Spinal cord (tissue), 10 donors: ENCODE measurements at places on chromosomes 12 and 14.
A peak's percentile ranks its signal among the peaks of the same experiment; 100 is the strongest.

DNA sequence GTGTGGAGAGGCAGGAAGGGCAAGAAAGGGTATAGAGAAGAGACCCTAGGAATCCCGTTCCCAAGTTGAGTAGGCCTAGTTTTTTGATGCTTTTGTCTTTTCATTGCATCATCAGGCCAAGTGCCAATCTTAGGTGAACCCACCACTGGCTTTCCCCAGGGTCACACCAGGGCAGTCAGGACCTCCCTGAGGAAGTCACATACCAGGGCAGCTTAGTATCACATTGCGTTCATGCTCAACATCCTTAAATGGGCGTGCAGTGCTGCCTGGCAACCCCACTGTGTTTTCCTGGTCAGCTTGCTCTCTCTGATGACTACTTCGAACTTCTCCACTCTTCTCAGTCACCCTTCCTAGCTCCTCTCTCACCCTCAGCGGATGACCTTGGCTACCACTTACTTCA is 9.0 kb downstream of the ASIC1 start:
- DNase-seq: no peak

DNA sequence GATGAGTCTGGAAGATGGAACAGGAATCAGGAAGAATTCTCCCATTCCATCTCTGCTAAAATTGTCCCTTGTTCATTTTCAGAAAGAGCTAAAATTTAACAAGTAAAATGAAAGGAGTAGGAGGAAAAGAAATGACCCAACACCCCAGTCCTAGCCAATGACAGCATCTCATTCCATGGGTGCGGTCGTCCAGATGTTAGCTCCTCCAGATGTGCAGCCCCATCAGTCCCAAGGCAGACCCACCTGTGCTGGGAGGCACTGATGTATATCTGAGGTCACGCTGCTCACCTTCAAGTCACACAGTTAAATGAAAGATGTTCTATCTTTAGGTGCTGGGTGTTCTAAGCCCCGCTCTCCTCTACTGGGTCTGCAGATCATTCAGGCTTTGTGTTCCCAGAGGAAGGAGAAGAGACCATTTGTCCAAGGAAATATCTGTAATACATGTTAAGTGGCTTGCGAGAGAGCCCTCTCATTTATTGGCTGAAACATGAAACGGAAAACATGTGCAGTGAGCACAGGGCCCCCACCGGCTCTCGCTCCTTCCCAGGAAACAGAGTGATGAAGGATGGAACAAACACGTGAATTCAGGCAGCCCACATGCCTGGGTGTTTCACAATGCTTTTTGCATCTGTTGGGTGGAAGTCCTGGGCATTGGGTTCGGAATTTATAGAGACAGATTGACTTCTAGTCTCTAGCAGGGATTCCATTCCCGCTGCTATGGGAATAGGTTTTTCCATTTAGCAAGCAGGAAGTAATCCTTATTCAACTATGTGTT is 294.6 kb downstream of the NUAK1 start:
- no peak for DNase-seq

DNA sequence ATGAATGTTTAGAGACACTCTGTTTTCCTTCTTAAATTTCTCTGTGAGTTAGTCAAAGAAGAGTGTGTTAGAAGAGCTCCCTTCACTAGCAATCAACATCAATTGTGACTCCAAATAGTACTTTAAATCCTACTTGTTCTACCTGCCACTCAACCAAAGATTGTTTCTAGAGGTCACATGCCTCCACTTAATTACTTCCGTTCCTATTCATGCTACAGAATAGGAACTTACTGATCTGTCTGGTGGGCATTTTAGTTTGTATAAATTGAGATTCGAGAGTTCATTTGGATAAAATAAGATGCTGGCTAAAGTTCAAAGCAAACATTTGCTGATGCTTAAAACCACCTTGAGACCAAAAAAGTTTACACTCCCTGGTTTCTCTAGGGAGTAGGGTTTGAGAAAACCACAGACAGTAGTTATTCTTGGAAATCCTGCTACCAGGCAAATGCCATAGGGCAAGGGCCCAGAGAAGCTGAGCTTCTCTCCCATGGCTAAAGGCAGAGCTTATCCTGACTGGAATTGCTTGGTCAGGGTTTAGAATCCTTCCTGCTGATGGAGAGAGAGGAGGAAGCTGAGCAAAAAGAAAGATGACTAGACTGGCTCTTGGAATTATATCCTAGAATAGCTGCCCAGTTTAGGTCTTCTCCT is 389.6 kb upstream of the ATP2B1 start:
- no peak for DNase-seq

- DNase-seq: no peak
Observed at GRCh38 chr14:87522575-87522974, 470.4 kb downstream of the GALC start.

GRCh38 chr12:19451196-19451595 is 11.9 kb downstream of the AEBP2 start:
- no peak for DNase-seq

DNA sequence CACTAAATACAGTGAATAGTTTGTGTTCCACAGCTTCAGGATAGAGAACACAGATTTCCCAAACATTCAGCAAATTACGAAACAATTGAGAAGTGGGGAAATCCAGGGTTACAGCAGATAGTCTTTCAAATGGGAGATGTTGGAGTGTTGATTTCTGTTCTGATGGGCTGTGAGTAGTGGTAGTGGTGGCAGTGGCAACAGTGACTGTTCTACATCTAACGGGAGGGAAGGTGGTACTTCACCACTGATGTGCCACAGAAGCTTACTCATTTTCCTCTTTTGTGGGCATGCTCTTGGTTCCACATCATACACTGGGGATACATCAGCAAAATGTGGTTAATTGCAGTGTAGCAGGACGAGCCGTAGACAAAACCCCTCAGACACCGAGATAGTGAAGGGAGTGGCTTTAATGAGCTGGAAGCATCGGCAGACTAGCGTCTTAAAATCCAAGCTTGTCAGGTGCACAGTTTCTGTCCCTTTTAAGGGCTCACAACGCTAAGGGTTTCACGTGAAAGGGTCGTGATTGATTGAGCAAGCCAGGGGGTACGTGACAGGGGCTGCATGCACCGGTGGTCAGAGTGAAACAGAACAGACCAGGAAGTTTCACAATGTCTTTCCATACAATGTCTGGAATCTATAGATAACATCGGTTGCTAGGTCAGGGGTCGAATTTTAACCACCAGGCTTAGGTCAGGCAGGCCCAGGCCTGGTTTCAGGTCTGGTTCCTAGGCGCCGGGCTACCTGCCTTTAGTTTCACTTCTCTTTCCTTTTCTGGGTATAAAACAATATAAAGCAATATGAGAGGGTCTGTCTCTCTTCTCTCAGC is 330.6 kb upstream of the FBXO33 start:
- DNase-seq: no peak

GRCh38 chr14:56587701-56588100 is 8.1 kb downstream of the TMEM260 start:
- DNase-seq: no peak

DNA sequence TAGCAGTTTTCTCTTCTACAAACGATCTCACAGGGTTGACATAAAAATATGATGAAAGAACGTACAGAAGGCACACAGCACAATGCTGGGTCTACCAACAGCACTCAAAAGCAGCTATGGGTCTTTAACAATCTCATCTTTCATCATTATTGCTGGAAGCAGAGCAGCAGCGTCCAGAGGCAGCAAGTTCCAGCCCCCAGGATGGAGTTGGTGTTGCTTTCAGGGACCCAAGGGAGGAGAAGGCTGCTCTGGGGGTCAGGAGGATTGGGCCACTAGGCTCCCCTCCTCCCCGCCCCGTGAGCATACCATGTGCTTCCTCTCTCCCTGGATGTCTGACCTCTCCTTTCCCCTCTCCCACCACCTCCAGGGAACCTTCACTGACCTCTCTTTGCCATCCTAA is 13.3 kb downstream of the KCTD10 start:
- no peak for DNase-seq

GRCh38 chr14:93017301-93017797 is 94.4 kb downstream of the CHGA start:
- no peak for DNase-seq

DNA sequence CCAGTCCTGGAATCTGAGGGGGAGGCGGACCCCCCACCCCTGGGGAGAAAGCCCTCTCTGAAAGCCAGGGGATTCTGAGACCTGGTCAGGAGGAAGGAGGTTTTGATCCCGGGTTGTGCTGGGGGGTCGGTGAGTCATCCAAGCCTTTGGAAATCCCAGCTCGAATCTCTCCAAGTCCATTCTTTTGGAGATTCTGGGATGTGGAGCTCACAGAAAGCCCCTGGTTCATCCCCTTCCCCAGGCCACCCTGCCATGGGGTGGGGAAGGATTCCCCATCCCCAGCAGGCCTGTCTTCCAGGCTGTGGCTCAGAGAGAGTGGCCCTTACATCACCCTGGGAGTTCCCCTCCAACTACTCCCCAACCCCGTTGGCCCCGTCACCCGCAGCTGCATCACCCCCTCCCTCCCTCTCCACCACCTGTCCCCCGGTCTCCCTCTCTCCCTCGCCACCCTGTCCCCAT is 14.3 kb downstream of the EXOC3L4 start:
- no peak for DNase-seq

DNA sequence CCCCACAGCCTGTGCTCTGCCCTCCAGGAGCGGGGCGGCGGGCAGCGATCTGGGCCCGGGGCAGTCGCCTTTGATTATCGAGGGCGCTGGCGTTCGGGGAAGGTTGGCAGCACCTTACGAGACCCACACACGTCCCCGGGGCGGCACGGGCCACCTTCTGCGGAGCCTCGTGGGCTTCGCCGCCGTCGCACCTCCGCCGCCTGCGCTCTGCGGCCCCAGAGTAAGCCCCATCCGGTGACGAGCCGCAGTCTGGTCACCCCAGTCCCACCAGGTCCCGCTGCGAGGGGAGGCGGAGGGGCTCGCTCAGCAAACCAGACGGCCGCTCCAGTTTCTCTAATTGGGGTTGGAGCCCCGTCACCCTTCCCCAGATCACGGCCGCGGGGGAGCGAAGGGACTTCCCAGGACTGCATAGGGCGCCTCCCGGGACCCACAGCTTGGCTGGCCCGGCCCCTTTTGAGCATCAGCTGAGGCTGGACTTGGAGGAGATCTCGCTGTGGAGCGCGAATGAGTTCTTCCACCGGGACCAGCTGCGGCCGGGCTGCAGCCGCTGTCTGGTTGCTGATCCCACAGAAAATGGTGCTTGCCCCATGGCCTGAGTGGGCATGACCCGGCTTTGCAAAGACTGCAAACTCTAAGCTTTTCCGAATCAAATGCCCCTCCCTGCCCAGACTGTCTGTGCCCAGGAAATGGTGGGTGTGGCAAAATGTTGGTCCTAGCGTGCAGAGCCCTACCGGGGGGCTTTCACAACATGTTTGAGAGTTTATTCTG is 560 bp downstream of the LGALS3 start:
- DNase-seq: no peak

DNA sequence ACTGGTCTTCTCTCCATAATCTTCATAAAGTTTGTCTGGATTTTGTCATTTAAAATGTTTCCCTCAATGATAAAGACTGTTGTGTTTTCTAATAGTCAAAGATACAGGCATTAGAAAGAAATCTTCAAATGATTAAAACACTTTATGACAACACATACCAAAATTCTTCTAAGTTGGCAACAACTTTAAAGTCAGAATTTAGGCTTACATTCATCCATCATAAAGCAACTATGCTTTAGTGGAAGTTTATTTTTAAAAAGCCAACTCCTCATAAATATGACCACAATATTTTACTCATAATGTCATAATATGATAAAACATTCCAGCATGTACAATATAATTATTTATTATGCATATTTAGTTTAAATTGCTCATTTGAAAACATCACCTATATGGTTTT is 17.2 kb upstream of the CCER1 start:
- no peak for DNase-seq

- no peak for DNase-seq
Observed at GRCh38 chr14:51547260-51547659, 104.5 kb upstream of the FRMD6 start.

- no peak for DNase-seq
Observed at GRCh38 chr12:66236969-66237368, 48.0 kb downstream of the IRAK3 start.

DNA sequence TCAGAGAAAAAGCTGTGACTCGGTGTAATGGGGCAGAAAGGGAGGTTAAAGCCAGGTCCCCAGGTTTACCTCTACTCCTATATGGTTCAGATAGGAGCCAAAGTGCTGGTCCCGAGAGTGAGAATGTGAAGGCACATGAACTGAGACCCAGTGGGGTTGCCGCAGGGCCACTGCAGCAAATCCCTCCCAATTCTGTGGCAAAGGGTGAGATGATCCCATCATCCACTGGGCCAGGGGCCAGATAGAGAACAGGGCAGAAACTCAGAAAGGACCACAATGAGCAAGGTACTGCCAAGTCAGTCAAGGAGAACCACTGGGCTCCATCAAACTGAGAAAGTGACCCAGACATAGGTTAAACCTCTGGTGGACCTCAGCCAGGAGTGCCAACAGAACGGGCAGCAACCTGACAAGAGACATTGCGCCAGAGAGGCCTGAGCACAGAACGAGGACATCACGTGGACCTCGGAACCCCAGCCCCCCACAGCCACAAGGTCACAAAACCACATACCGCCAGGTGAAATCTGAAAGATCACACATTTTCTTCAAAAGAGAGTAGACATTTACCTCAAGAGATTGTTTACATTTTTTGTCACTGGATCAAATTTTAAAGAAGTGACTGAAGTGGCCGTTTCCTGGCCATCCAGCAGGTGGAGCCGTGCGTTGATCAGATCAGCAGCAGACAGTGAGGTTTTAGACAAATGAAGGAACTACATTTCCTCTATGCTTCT is 20.5 kb upstream of the ITPR2 start:
- DNase-seq: peak; percentile 84

DNA sequence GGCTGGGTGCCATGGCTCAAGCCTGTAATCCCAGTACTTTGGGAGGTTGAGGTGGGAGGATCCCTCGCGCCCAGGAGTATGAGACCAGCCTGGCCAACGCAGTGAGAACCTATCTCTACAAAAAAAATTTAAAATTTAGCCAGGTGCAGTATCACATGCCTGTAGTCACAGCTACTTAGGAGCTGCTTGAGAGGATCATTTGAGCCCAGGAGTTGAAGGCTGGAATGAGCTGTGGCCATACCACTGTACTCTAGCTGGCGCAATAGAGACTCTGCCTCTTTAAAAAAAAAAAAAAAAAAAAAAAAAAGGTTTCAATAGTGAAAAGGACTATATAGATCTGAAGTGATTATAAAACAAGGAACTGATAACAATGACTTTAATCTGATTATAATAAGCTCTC is 13.5 kb downstream of the PSMA3 start:
- no peak for DNase-seq

DNA sequence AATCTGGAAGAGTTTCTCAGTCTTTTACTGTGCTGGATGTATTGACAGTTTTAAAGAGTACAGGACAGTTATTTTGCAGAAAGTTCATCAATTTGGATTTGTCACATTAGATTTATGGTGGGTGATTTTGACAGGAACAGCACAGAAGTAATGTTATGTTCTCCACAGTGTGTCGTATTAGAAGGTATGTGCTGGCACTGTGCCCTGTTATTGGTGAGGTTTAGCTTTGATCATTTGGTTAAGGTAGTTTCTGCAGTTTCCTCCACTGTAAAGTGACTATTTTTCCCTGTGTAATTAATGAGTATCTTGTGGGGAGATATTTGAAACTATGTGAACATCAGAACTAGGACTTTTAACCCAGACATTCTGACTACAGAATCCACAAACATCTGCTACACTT is 308.5 kb upstream of the TBX3 start:
- DNase-seq: no peak

GRCh38 chr14:36520601-36521525 is 831 bp upstream of the NKX2-1 start:
- DNase-seq: no peak
